Naive B cell (primary cell): ENCODE measurements at places on chromosomes 2 and 18. TPM values are rescaled to one million over a fixed set of nuclear protein-coding genes. Genes with fewer than 3 reads are reported as not detected.

GRCh38 chr2:164046040-164046439, 310.2 kb upstream of the FIGN start:
- H3K4me1 ChIP-seq = no peaks in the 10 kb centered on the region
- H3K4me3 ChIP-seq = no peak overlapping the region
- no peak for DNase-seq
- H3K27me3 ChIP-seq = no peaks in the 10 kb centered on the region
- peaks cover 6% of the 10 kb centered on the region for H3K36me3 ChIP-seq

DNA sequence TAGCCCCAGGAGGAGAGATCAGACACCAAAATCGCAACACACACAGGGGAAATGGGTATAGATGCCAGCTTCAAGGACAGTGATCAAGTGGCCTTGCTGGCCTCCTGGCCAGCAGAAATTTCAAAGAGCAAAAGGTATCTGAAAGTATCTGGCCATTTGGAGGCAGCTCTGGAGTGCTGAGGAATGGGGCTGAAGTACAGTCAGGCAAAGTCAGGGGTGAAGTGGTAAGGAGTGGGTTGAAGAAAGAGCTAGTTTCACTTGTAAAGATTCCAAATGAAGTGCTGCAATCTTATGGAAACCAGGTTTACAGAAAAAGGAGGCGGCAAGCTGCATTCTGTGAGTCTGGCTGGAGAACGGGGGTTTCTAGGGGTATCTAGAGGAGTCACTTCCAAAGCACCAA, 19.2 kb upstream of the PCBP1 start:
- H3K36me3 ChIP-seq = peaks cover 28% of the 10 kb centered on the region
- H3K4me1 ChIP-seq = peaks cover 25% of the 10 kb centered on the region
- no peak overlapping the region for H3K4me3 ChIP-seq
- no peak for DNase-seq

The TDRD15 gene
- polyA plus RNA-seq = 0.09 TPM

GRCh38 chr2:1051075-1051474, 100.4 kb downstream of the SNTG2 start:
- no peaks in the 10 kb centered on the region for H3K4me1 ChIP-seq
- DNase-seq = no peak
- H3K27ac ChIP-seq = peak overlapping the region; percentile 58
- no peaks in the 10 kb centered on the region for H3K36me3 ChIP-seq
- no peak overlapping the region for H3K4me3 ChIP-seq
- H3K27me3 ChIP-seq = peaks cover 11% of the 10 kb centered on the region

GRCh38 chr2:106703161-106703560, 182.8 kb downstream of the ST6GAL2 start:
- no peaks in the 10 kb centered on the region for H3K27me3 ChIP-seq
- H3K4me1 ChIP-seq = no peaks in the 10 kb centered on the region
- no peak overlapping the region for H3K27ac ChIP-seq
- no peak for DNase-seq
- no peaks in the 10 kb centered on the region for H3K36me3 ChIP-seq
- H3K4me3 ChIP-seq = no peak overlapping the region

DNA sequence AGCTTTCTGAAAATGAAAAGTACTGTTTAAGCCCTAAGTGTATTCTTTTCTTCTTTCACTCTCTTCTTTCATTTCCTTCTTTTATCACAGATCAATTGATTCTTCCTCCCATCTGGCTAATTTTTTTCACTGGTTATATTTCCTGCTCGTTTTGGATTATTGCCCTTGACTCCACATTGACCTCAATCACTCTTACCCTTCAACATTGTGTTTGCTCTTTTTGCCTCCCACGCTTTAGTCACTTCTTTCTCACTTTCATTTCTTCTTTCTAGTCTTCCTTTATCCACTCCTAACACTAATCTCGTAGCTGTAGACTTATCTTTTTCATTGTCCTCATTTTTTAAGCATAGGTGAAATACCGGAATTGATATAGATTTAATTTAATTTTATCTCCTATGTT, 320.3 kb upstream of the VRK2 start:
- DNase-seq = no peak
- H3K4me3 ChIP-seq = peak overlapping the region; percentile 22
- H3K36me3 ChIP-seq = peaks cover 7% of the 10 kb centered on the region
- H3K4me1 ChIP-seq = peaks cover 4% of the 10 kb centered on the region

GRCh38 chr2:21245565-21245964, 121.8 kb downstream of the TDRD15 start:
- no peak overlapping the region for H3K27ac ChIP-seq
- H3K27me3 ChIP-seq = peaks cover 3% of the 10 kb centered on the region
- peaks cover 9% of the 10 kb centered on the region for H3K36me3 ChIP-seq
- H3K4me3 ChIP-seq = no peak overlapping the region
- no peaks in the 10 kb centered on the region for H3K4me1 ChIP-seq

DNA sequence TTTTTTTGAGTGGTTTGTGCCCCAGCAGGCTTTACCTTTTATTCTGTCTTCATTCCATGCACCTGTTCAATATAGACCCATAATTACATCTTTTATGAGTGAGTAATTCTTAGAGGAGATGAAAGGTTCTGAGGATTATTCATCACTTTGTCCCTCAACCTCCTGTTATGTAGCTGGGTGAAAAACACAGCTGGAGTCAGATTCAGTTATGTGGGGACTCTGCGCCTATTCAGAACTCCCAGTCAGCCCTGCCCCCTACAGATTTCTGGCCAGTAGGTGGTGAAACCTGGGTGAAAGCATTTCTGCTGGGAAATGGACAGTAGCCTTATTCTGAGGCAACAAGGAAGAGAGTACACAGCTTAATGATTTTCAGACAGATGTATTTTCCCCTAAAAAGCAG, 107.8 kb downstream of the MGAT5 start:
- no peak overlapping the region for H3K4me3 ChIP-seq
- DNase-seq = no peak
- no peak overlapping the region for H3K27ac ChIP-seq
- H3K27me3 ChIP-seq = no peaks in the 10 kb centered on the region
- peaks cover 25% of the 10 kb centered on the region for H3K36me3 ChIP-seq

GRCh38 chr2:149363958-149364357, 33.6 kb downstream of the LYPD6 start:
- H3K27me3 ChIP-seq = peaks cover 11% of the 10 kb centered on the region
- H3K27ac ChIP-seq = no peak overlapping the region
- H3K36me3 ChIP-seq = no peaks in the 10 kb centered on the region
- H3K4me3 ChIP-seq = no peak overlapping the region
- DNase-seq = no peak
- H3K4me1 ChIP-seq = no peaks in the 10 kb centered on the region

The IL18RAP gene
- not detected for polyA plus RNA-seq

DNA sequence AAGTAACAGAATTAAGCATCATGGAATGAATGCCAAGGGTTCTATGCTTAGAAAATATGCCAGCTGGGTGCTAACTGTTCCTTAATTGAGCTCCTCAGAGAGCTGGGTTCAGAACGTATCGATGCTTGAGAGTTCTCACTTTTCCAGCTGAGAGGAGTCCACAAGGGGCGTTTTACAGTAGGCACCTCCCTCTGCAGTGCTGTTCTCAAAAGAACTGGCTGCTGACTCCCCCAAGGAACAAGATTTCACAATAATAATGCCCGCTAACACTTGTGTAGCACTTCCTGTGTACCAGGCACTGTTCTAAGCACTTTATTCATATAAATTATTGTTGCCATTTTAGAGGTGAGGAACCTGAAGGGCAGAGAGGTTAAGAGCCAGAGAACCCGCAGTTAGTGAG, 18.1 kb upstream of the TMEM237 start:
- no peaks in the 10 kb centered on the region for H3K4me1 ChIP-seq
- H3K4me3 ChIP-seq = no peak overlapping the region
- peaks cover 14% of the 10 kb centered on the region for H3K27me3 ChIP-seq
- no peaks in the 10 kb centered on the region for H3K36me3 ChIP-seq

- peak; percentile 78 for DNase-seq
- peaks cover 22% of the 10 kb centered on the region for H3K4me1 ChIP-seq
- H3K27ac ChIP-seq = peak overlapping the region; percentile 89
These were observed 188.1 kb downstream of the ZEB2 start for GRCh38 chr2:144331674-144332355.

The MC2R gene
- polyA plus RNA-seq = not detected

- H3K27ac ChIP-seq = no peak overlapping the region
- no peak for DNase-seq
These were observed 1378.1 kb upstream of the NXPH2 start for GRCh38 chr2:140158259-140158658.

GRCh38 chr18:75363446-75364225, 63.9 kb downstream of the SMIM21 start:
- H3K27me3 ChIP-seq = peaks cover 5% of the 10 kb centered on the region
- H3K27ac ChIP-seq = no peak overlapping the region
- H3K36me3 ChIP-seq = no peaks in the 10 kb centered on the region
- H3K4me1 ChIP-seq = no peaks in the 10 kb centered on the region
- no peak overlapping the region for H3K4me3 ChIP-seq

- H3K27me3 ChIP-seq = no peaks in the 10 kb centered on the region
- no peak overlapping the region for H3K4me3 ChIP-seq
- no peak for DNase-seq
- H3K36me3 ChIP-seq = no peaks in the 10 kb centered on the region
These were observed 58.2 kb upstream of the ITGA4 start for GRCh38 chr2:181399027-181399426.

The TEKT4 gene
- polyA plus RNA-seq = not detected

DNA sequence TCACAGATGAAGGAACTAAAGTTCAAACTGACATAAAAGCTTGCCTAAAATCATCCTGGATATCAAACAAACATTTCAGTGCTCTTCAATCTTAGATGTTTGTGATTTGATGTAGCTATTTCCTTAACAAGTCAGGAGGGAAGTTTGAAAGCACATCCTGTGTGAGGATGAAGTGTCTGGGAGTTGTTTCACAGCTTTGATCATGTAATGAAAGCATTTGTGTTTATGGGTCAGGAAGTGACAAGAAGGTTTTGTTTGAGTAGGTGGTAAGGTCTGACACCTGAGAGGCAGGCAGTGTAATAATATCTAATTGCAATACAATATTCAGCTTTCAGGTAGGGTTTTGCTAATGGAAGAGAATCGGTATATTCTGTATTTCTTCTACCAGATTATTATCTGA, 26.0 kb upstream of the CSRNP3 start:
- no peaks in the 10 kb centered on the region for H3K27me3 ChIP-seq
- H3K4me1 ChIP-seq = no peaks in the 10 kb centered on the region
- no peak for DNase-seq
- no peak overlapping the region for H3K27ac ChIP-seq

DNA sequence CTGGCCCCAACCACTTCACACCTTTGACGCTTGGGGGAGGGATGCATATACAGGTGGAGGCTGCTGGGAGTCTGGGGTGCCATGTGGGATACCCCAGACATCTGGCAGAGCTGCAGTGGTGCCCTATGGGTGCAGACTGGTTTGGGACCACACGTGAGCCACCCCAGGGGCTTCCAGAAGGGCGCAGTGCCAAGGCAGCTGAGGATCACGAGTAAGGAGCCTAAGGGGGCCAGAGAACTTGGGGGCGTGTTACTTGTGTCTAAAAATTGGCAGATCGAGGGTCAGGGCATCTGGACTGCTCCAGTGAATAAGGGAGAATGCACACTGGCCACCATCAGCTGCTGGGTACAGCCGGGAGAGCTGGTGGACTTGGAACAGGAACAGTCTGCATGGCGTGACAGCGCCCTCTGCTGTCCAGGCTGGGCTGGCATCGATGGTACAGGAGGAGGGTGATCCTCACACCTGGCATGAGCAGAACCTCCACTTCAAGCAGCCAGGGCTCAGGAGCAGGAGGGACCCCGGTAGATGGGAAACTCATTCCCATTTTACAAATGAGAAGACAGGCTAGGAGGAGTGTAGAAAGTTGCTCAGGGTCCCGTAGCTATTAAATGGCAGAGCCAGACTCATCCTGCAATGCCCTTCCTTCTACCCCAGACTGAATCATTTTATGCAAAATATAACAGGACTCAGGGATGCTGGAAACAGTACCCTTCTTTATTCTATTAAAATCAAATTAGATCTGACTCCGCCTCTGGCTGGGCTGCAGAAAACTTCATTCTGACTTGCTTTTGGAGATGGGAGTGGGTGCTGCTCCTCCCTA, 60.4 kb downstream of the ATOH8 start:
- peaks cover 51% of the 10 kb centered on the region for H3K27me3 ChIP-seq
- H3K4me1 ChIP-seq = peaks cover 6% of the 10 kb centered on the region
- H3K4me3 ChIP-seq = no peak overlapping the region
- H3K27ac ChIP-seq = no peak overlapping the region
- peak; percentile 69 for DNase-seq
